ENCODE measurements at places on chromosomes 12 and 14. TPM values are rescaled to one million over a fixed set of nuclear protein-coding genes. Genes with fewer than 3 reads are reported as not detected.

DNA sequence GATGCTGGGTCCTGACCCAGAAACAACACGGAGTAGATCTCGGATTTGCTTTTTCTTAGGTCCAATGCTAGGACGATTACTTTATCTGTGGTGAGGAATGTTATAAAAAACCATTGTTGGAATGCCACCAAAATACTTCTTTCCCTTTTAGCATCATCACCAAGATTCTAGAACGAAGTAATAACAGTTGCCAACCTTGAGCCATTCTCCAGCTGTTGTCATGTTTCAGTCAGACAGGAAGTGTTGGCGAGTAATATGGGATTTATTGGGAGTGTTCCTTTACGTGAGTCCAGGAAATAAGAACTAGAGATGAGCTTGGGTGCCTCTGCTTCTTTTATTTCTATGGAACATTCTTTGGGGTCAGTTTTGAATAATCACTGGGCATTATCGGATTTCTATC lies 892.9 kb downstream of the DIO2 start:
- DNase-seq = no peak
- H3K36me3 ChIP-seq = no peaks in the 10 kb centered on the region
- no peak overlapping the region for H3K4me3 ChIP-seq
- H3K27me3 ChIP-seq = no peaks in the 10 kb centered on the region
- no peaks in the 10 kb centered on the region for H3K4me1 ChIP-seq

The RHEBL1 gene
- total RNA-seq = 3.2 TPM

DNA sequence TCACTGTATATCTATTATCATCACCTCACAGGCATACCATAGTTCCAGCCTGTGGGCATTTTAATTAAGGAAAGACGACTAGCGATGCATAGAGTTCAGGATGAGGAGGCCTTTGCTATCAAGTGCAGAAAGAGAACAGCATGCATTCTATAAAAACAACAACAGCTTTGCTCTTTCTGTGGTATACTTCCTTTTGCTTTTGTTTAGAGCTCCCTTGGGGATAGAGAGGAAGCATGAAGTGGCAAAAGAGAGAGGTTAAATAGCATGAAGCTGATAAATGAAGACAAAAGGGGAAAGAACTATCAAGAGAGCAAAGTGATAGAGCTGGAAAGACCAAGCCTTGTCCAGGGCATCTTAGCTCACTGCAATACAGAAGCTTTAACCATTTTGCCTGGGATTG lies 23.5 kb downstream of the IFNG-AS1 start:
- H3K4me1 ChIP-seq = no peaks in the 10 kb centered on the region
- no peaks in the 10 kb centered on the region for H3K27me3 ChIP-seq
- no peak overlapping the region for H3K27ac ChIP-seq
- no peak overlapping the region for H3K4me3 ChIP-seq
- no peak for DNase-seq

DNA sequence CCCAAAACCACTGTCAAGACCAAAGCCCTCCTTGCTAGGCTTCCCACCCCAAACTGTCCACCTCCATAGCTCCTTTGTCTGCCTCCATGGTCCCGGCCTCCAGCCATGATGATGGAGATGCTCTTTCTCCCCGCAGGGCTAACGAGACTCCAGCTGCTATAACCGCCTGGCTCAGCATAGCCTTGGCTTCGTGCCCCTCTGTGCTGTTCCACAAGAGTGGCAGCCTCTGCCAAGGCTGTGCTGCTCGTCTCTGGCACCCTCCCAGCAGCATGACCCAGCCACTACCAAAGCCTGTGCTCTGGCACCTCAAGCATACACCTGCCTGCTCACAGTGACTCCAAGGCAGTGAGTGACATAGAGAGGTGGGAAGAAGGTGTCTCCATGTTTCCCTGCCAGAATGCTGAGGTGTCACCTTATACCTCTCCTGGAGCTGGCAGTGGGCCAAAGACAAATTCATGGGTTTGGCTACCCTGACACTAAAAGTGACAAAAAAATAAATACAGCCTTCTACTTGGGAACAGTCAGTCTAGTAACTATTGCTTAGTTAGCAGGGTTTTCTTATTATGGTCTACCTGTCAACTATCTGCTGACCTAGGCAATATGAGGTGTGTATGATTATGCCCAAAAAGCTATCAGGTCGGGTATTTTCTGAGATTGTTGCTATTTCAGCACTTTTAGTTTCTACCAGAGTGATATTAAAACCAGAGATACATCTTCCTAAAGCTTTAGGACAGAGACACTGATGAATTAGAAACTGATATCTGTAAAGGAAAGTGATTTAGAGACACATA lies 16.1 kb upstream of the KRT73 start:
- no peak for DNase-seq
- no peaks in the 10 kb centered on the region for H3K36me3 ChIP-seq
- H3K27ac ChIP-seq = no peak overlapping the region
- H3K4me3 ChIP-seq = no peak overlapping the region

The PELI2 gene
- 21.1 TPM for total RNA-seq

The SLC39A9 gene
- total RNA-seq = 45.0 TPM

DNA sequence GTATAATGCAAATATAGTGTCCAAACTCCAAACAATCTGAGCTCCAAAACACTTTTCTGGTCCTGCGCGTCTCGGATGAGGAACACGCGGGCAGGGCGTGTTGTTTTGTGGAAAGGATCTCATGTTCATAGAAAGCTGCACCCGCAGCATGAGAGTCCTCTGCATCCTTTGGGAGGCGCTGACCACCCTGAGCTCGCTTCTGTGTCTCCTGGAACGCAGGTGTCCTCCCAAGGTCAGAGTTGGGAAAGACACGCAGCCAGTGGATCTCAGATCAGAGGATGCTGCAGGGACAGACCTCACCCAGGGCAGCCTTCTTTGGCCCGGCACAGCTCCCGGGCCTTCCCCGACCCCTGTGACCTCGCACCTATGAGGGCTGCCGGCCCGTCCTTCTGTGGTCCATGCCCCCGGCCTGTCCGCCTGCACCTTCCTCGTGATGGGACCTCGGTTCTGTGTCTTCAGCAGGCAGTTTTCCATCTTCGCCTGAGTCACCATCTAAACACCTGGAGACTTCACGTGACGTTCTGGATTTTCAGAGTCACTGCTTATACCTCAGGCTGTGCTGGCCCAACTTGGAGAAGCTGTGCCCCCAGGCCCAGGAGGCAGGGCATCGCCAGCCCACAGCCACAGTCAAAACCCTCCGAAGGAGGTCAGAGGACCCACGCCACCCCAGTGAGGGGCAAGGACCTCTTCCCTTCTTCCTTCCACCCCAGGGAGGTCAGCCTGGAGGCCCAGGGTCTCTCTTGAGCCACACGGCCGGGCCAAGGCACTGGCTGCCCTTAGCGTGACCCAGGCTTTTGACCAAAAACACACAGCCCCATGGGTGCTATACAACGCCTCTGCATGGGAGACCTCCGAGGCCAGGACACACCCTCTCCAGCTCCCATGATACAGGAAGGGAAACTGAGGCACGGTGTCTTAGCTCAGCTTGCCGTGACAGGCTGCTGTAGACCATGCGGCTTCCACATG lies 25.9 kb downstream of the MMP17 start:
- no peaks in the 10 kb centered on the region for H3K36me3 ChIP-seq
- H3K27ac ChIP-seq = no peak overlapping the region
- no peaks in the 10 kb centered on the region for H3K4me1 ChIP-seq

- no peaks in the 10 kb centered on the region for H3K27me3 ChIP-seq
- peaks cover 7% of the 10 kb centered on the region for H3K36me3 ChIP-seq
- DNase-seq = no peak
- H3K4me3 ChIP-seq = no peak overlapping the region
- H3K4me1 ChIP-seq = no peaks in the 10 kb centered on the region
Observed at GRCh38 chr14:31194095-31194494, 13.5 kb downstream of the HECTD1 start.

Measured in thymus (tissue), 14 donors.